ENCODE measurements at places on chromosomes 3 and 15.
A peak's percentile ranks its signal among the peaks of the same experiment; 100 is the strongest.

- DNase-seq = no peak
Observed at GRCh38 chr3:12301513-12301912, 12.6 kb downstream of the PPARG start.

- DNase-seq = no peak
Observed at GRCh38 chr3:41503998-41504623, 304.8 kb downstream of the CTNNB1 start.

GRCh38 chr3:129231331-129232119 lies 17.9 kb upstream of the COPG1 start:
- no peak for DNase-seq

DNA sequence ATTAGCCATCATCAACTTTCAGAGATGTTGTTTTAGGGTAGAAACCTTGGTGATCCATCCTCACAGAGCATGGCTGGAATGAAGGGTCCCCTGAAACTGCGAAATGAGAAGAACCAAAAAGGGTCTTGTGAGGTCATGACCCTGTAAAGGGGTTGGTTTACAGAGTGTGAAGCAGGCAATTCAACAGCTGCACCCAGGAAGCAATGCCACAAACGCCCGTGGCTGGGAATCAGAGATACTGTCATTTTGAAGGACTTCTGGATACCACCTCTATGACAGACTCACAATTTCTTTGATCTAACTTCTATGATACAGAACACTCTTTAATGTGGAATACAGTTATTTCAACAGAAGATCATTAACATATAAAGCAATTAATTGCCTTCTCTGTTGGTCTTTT lies 79.1 kb downstream of the GREM1 start:
- no peak for DNase-seq

- no peak for DNase-seq
Observed at GRCh38 chr3:98536456-98537017, 4.8 kb downstream of the GPR15 start.

DNA sequence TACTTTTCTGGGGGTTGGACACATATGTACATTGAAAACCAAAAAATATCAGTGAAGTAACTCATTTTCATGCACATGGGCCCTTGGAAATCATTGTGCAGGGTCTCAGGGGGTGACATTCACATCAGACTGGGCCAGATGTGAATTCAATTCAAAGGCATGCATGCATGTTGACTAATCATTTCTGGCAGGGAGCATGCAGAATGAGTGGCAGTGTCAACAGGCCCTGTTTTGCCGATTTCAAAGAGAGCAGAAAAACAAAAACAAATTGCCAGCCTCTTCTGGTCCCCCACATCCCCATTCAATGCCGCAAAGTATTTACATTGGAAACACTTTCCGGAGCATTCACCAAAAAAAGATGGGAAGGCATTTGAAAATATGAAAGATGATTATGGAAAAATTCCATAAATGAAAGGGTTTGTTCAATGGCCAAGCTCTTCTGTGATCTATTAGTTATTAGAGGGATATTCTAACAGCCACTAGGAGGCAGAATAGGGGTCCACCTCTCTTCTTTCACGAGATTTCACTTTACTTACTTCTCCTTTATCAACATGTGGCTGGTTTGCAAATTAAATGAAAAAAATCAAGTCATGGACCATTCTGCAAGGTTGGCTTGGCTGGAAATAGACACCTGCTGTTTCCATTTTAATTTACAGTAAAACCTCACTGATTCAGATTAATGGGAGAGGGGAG lies 119.9 kb upstream of the FEZF2 start:
- DNase-seq = no peak

- no peak for DNase-seq
Observed at GRCh38 chr3:181265750-181266333, 276.3 kb upstream of the DNAJC19 start.

- no peak for DNase-seq
Observed at GRCh38 chr3:154933581-154933980, 146.5 kb upstream of the MME start.

DNA sequence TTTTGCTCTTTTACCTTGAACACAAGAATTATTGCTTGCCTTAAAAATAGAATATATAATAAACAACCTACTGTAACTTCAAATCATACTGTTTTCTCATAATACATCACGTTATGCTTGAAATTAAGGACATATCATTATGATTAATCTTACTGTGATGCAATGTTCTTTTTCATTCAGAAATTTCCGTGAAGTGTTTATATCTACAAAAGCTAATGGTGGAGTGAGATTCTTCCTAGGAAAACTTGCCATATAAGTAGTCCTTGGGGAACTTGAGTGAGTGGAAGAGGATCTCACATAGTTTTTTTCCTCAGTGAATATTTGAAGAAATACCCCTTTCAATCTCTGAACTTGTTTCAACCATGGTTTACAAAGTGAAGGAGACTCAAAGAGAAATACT lies 498.7 kb upstream of the CBLB start:
- DNase-seq = no peak

GRCh38 chr15:66830358-66830757 lies 128.3 kb downstream of the SMAD6 start:
- DNase-seq = no peak

DNA sequence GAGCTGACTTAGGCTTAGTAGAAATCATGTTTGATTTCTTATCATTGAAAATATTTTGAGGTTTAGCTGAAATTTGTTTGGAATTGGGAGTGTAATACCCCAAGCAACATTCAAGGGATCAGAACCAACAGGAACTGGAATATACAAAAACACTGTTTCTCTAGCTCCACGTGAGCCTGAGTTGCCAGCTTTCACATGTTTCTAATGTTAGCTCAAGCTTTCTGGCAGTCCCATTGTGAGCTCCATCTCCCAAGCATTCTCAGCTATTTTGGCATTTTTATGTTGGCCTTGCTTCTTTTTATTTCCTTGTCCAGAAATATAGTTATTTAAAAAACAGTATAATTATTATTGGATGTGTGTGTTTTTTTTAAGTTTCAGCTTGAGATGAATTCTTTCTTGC lies 427.1 kb upstream of the DPH6 start:
- DNase-seq = no peak

GRCh38 chr3:98768961-98769360 lies 5.8 kb downstream of the ST3GAL6 start:
- DNase-seq = no peak

DNA sequence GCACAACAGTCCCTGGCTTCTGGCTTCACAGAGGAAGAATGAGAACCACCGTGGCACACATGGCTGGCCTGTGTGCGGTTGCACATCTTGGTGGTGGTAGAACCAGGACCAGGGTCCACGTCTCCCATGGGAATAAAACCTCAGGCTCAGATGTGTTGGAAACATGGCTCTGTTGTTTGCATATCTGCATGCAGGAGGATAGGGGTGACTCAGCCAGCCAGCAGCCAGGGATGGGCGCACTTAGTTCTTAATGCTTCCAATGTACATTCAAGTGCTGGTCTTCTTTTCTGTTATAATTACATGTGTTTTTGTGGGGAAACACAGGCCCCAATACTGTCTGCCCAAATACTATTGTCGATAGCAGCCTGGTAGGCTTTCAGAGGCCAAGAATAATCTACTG lies 35.8 kb upstream of the BCL2L10 start:
- no peak for DNase-seq

DNA sequence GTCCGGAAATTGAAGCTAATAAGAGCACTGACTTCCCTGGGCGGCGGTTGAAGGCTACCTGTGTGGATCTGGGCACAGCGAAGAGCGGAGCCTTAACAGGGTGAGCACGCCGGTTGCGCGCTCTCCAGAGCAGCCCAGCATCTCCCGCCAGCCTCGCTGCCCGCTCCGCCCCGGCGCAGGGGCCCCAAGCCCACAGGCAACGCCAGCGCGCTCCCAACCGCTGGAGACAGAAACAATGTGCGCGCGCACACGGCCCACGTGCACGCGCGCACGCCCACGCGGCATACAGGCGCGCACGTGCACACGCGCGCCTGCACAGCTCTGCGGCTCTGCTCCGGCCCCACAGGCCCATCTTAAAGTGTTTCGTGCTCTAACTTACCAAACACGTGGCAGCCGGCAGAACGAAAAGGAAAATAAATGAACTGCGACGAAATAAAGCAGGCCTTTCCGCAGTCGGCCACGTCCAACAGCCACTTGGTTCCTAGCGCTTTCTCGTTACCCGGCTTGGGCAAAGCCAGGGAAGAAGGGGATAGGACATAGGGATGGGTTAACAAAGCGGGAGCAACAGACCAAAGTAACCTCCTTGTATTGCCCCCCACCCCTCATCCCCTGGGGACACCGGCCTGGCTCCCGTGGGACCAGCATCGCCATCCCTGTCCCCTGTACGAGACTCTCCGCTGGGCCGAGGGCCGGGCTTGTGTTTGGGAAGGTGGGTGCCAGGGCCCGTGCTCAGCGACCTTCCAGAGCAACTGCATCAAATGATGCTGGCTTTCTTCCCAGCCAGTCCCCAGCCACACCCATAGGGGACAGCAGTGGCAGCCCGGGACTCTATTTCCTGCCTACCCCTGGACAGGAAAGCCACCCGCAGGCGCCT lies 203.7 kb downstream of the ABHD5 start:
- no peak for DNase-seq

DNA sequence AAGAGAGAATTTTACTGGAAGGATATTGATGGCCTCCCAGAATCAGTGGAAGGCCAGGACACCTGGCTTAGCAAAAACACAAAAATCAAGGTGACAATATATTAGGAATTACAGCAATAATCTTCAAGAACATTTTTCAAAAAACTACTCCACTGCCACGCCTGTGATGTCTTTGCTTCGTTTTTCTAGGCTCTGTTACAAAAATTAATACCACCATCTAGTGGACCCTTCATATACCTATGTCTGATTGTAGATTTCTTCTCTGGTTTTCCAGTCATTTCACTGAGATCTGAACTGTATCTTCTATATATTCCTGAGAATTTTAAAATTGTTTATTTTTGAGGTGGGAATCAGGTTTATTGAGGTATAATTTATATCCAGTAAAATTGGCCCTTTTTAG lies 5.6 kb upstream of the SLC33A1 start:
- no peak for DNase-seq

- no peak for DNase-seq
Observed at GRCh38 chr3:107430996-107431245, 53.7 kb downstream of the CCDC54 start.

- peak; percentile 41 for DNase-seq
Observed at GRCh38 chr3:134308350-134308891, 57.8 kb upstream of the RYK start.

- DNase-seq = no peak
Observed at GRCh38 chr15:47587940-47588802, 129.1 kb upstream of the SEMA6D start.

DNA sequence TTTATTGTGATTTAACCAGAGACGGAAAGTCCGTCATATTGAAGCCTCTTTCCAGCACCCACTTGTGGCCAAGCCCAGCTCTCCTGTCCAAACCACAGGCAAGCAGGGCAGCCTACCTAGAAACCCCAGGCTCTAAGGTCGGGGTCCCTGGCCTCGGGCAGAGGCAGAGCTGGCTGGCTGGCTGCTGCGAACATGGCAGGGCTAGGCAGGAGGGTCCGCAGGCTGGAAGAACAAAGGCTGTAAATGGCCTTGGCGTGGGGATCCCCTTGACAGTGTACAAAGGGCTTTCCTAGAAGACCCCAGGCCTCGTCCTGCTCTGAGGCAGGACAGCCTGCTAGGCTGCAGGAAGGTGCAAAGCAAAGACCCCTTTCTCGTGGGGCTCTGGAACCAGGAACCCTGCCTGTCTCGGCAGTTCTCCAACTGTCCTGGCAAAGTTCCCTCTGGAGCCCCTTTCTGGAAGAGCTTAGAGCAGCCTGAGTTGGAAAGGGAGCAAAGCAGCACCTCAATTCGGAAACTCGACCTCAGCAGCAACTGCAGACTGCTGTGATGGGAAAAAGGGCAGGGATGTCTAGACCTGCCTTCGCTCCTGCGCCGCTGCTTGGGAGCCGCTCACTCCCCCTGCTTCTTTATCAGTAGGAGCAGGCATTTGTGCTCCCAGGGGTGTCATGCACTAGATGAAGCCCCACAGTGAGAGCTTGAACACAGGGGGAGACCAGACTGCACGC lies 8.5 kb downstream of the CALML4 start:
- DNase-seq = no peak

- DNase-seq = no peak
Observed at GRCh38 chr15:90009301-90010022, 8.3 kb downstream of the ZNF710 start.

DNA sequence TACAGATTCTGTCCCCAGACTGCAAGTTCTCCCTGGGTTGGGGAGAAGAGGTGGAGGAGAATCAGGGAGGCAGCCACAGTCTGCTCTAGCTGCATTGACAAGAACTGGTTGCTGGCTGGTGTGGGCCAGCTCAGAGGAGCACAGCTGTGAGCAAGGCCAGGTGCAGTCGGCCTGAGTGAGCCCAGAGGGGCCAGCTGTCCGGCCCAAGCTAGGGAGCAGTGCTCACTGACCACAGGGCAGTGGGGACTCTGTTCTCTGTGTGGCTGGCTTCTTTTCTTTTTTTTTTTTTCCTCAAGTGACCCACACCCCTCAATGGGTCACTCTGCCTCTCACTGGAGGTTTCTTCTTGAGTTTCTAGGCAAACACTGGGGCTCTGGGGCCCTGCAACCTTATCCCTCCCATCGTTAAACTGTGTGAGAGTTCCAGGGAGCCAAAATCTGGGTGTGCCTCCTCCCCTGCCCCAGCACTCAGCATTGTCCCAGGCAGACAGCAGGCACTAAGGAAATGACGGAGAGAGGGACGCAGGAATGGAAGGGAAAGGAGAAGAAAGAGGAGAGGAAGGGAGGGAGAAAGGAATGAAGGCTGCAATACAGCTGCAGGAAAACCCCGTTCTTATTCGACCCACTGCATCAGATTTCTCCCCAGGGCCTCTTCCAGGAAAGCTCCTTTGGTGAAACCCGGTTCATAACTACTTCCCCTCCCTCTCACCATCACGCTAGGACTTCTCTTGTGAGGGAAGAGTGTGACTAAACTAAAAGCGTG lies 37.7 kb upstream of the HES1 start:
- DNase-seq = no peak

DNA sequence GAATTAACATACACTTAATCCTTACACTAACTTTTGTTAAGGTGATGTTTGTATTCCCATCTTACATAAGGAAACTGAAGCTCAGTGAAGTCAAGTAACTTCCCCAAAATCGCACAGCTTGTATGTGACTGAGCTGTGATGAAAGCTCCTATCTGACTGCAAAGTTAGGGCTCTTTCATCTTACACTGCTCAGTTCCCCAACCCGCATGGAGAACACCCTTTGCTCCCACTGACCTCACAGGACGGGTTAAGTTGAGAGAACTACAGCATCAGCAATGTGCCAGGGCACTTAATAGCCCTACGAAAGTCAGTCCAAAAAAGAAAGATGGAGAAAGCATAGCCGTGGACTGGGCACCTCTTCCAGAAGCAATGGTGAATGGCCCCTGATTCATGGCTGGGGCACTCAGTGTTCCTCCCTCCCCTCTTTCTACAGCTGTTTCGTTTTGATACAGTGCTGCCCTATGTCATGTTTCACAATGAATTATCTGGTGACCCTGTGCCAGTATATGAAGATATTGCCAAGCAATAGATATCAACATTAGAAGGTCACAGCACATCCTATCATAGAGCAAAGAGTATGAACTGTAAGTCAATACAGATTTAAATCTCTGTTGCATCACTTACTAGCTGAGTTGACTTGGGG lies 38.0 kb downstream of the CADPS start:
- DNase-seq = no peak

DNA sequence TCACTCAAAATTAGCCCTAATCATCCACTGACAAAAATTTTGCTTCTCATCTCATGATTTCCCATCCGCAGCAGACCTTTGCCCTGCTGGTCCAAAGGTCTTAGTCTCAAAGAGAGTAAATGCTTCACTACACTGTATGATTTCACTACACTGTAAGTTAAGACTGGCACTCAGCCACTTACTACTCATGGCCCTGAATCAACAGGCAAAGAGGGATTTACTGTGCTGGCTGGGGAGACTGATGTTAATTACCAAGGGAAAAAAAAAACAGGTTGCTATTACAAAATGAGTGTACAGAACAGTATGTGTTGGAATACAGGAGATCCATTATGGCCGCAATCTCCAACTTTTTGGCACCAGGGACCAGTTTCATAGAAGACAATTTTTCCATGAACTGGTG lies 214.8 kb downstream of the ZMAT3 start:
- no peak for DNase-seq
